NCI-H1417 treated with DMSO at 0.1 percent for 48 hours (cell line): ENCODE measurements at places on chromosomes 3 and 15.

DNA sequence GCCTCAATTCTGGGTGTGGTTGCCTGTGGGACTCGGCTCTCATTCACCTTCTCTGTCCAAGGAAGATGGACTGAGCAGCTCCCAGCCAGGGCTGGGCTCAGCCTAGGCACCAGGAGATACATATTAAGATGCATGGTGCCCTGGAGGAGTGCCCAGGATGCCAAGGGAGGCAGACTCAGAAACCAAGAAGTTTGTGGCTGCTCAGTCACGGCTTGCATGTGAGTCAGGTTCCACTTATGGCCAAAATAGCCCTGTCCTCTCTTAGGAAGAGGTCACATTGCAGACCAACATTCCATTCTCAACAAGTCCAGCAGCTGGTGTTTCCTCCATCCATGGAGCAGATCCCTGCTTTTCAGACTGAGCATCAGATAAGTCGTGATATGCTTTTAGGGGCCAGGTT is 21.8 kb downstream of the CDCP1 start:
- DNase-seq: no peak

DNA sequence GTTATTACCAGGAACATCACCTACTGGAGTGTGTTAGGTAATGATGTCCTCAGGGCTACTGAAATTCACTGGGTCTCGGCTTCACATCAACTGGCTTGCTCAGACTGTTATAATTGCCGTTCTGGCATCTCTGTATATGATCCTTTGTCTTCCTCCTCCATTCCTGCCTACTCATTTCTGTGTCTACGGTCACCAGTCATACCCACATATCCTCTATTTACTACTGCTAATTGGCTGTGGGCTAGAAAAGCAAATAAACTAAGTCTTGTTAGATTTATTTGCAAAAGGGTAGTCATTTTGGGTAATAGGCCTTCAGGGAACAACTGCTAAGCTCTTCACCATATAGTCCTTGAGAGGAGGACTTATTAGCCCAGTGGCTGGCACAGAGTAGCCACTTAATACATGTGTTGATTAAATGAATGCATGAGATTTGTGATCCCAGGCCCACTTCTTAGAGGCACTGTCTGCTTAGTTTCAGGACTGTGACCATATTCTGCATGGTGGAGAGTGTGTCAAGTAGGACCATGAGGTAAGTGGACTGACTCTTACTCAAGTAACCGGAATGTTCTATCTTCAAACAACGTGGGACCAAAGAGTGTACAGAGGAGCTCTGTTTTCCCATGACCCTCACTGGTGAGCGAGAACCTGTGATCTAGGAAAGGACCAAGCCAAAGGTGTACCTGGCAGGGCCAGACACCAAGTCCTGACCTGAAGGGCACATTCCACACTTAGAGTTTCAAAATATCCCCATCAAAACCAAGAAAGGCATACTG is 13.2 kb downstream of the ZDHHC3 start:
- peak; percentile 7 for DNase-seq

GRCh38 chr15:43067717-43068461 is 37.9 kb downstream of the UBR1 start:
- DNase-seq: no peak

DNA sequence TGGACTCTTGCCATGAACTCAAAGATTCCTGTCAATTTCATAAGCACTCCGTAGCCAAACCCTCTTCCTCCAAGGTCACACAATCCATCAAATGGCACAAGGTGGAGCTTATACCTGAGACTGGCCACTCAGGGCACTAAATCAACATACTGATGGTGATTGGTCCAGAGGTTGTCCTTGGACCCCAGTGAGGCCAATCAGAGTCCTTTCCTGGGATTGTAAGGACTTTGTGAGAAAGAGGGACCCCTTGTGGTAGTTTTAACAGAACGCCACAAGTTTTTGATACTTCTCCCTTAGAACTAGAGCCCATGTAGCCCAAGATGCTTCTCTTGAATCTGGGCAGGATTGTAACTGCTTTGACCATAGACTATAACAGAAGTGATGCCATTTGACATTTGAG is 44.4 kb upstream of the LARS2 start:
- DNase-seq: no peak

DNA sequence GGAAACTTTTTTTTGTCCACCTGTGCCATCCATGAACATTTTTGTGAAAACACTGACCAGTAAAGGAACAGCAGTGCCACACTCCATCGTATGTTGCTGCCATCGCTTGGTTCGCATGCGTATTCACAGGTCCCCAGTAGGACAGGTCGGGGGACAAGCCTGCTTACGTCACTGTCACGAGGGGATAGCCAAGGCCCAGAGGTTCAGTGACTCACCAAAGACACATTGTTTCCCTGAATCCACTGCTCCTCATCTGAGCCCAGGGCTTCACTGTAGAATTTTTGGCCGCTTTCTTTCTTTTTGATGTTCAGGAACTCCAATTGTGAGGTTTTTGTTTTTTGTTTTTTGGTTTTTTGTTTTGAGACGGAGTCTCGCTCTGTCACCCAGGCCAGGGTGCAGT is 5.9 kb downstream of the ADPRH start:
- DNase-seq: no peak

DNA sequence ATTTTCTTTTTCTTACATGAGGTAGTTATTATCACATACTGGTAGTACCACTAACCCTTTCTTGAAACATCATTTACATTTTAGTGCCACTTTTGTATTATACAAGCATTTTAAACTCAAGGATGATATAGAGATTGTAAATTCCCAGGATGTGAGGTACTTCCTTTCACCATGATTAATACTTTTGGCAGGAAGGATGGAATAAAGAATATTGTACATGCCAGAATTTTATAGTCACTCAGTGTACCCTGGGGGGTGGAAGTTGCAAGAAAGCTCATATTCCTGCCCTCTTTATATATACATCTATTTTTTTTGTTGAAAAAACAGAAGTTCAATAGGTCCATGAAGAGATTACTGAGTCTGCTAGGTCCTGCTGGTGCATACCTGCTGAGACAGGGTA is 141.0 kb upstream of the PLSCR5 start:
- no peak for DNase-seq

DNA sequence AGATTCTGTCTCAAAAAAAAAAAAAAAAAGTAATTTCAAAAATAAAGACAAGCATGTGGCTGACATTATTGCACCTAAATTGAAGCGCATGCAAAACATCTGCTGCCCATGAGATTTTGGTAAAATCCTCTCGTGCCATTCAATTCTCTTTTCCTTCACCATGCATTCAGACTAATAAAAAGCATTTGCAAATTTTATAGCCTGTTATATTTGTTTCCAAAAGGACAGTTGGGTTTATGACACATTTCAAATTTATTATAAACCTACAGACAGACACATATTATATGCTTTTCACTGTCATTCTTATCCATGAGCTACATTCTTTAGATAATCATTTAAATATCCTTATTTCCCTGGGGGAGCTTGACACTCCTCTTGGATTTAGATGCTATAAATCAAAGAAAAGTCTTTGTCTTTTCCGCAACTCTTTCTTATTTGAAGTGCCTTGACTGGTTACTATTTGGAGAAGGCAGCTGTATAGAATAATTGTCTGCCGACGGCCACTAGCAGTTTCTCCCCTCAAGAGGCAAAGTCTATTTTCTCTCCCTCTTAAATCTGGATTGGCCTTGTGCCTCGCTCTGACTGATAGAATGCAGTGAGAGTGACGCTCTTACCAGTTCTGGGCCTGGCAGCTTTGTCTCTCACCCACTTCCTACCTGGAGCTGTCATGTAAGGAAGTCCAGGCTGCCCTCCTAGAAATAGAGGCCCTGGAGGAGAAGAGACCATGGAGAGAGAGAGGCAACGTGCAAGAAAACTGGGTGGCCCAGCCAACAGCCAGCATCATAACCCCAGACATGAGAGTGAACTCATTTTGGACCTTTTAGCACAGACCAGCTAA is 6.8 kb upstream of the LRIG1 start:
- DNase-seq: no peak

DNA sequence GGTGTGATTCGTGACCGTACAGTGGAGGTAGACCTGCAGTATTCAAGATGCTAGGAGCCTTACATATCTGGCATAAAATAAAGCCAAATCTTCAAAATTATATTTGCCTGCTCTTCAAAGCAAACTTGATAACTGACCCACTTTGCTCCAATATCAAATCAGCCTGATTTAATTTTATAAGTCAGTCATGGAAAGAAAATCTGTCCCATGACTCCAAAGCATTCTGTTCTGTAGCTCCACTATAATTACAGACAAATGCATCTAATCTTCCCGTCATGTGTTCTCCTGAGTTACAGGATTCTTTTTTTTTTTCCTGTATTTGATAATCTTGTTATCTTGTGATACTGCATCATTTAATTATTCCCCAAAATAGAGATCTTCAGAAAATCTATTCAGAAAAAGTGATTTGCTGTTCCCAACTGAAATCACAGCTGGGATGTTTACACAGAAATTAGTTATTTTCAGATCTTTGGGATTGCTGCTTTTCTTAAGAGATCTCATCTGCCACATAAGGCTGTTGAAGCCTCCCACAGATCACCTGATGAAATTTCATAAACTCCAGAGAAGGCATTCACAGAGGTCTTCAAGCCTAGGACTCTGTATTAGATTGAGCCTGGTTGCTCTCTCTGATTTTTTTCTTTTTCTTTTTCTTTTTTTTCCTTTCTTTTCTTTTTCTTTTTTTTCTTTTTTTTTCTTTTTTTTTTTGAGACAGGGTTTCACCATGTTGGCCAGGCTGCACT is 27.2 kb downstream of the TIMP4 start:
- no peak for DNase-seq

GRCh38 chr3:133667118-133667517 is 5.4 kb upstream of the TOPBP1 start:
- no peak for DNase-seq

DNA sequence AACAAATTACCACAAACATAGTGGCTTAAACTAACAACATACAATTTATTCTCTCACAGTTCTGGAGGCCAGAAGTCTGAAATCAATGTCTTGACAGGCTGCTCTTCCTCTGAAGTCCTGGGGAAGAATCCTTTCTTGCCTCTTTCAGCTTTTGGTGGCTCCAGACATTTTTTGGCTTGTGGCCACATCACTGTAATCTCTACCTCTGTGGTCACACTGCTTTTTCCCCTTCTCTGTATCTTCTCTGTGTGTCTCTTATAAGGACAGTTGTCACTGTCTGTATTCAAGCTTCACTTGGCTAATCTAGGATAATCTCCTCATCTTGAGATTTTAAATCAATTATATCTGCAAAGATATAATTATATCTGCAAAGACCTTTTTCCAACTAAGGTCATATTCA is 80.3 kb upstream of the ABHD2 start:
- DNase-seq: no peak

DNA sequence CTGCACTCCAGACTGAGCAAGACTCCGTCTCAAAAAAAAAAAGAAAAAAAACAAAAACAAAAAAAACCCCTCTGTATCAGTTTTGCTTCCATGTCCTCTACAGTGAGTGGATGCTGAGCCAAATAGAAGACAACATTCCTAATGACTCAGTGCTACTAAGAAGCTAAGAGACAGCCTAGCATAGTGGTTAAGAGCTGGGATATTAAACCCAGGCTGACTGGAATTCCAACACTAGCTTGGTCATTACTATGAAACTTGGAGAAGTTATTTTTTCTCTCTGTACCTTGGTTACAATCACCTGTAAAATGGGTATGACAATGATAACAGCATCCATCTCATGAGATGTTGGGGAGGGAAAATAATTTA is 60.9 kb upstream of the PYGO1 start:
- DNase-seq: no peak

DNA sequence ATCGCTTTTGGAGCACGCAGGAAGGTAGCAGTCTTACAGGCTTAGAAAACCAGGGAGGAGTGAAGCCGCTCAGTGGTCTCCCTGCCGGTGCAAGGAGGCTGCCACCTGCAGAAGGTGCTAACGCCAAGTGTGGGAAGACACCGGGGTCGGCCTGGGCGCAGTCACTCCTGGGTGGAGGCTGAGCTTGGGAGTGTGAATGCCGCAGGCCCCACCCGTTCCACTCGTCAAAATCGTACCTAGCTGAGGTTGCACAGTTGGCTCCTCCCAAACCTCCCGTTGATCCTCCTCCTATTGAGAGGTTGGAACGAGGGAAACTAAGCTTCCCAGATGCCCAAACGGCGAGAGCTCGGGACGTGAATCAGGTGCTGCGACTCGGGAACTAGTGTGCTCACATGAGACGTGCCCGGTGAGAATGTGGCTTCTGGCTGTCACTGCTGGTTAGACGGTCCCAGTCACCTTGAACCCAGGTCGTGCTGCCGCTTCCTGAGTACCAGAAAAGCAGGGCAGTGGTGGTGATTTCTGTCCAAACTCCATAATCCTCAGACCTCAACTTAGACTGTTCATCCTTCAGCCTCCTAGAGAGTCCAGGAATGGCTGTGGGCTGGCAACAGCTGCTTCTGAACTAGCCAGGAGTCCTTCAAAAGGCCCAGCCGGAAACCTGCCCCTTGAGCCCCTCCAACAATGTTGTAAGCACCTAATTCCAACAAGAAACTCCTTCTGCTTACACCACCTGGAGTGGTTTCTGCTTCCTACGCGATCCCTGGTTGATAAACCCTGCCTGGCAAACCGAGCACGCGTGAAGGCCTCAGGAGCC is 156.0 kb downstream of the XXYLT1 start:
- no peak for DNase-seq

- DNase-seq: no peak
Measured at GRCh38 chr15:99350408-99350807, 99.1 kb downstream of the LRRC28 start.

DNA sequence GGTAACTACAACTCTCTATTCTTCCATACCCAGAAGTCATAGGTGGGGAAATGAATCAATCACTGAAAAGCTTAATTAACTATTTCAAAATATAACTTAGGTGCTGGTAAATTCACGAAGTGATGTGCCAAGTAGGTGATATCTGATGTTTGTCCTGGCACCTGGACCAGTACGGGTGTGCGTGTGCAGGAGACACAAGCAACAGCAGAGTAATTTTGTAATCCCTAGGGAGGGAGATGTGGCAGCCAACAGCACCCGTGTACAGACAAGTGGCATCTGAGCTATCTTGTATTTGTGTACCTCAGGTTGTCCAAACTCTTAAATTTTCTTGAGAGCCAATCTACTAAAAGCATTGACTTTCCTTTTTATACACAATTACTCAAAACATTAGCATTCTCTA is 22.8 kb downstream of the USF3 start:
- DNase-seq: no peak

DNA sequence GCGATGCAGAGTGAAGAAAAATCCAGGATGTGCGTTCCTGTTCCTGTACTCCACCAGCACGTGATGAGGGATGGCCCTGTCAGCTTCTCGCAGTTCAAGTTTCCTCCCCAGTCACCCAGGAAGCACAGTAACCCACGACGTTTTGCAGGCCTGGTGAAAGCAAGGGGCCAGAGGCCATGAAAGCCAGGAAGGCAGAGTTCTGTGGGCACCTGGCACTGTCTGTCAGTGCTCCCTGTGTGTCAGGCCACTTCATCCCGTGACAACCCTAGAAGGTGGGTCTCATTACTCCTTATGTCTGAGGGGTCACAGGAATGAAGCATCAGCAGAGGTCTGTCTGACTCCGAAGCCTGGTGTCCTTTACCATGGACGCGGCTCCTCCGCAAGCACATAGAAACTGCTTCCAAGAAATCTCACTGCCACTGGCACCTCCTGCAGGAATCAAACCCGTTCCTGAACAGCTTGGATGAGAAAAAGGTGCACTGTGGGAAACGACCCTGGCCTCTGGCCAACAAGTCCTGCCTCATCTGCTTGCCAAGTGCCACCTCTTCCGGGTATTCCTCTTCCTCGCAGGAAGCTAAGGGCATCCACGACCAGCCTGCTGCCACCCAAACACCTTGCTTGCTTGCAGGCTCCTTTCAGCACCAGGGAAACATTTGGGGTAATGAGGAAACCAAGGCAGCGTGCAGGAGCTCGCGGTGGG is 14.6 kb downstream of the RAB43 start:
- DNase-seq: no peak
